ENCODE measurements at places on chromosomes 1 and 21.

DNA sequence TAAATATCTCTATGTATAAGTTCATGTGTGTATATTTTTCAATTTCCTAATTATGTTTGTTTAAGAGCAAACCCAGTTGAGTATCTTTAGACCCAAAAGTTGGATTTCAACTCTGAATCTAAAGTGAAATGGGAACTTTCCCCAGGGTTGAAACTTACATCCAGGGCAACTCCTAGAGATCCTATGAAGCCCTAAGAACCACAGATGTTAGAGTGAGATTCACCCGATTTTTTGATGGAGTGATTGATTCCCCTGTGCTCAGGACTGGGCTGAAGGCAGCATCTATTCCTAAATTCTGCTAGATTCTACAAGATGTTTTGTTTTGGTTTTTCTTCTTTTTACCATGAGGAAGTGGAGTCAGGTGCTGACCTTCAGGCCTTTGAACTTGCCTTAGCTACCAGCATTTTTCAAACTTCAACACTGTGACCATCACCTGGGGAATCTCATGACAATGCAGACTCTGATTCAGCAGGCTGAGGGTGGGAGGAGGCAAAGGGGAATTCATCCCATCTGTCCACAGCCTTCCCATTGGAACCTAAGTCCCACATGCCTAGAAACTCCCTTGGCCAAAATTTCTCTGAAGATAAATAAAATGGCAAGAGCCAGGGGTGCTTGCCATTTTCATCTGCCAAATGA, 145.5 kb downstream of the ETS2 start:
- no peak for DNase-seq

DNA sequence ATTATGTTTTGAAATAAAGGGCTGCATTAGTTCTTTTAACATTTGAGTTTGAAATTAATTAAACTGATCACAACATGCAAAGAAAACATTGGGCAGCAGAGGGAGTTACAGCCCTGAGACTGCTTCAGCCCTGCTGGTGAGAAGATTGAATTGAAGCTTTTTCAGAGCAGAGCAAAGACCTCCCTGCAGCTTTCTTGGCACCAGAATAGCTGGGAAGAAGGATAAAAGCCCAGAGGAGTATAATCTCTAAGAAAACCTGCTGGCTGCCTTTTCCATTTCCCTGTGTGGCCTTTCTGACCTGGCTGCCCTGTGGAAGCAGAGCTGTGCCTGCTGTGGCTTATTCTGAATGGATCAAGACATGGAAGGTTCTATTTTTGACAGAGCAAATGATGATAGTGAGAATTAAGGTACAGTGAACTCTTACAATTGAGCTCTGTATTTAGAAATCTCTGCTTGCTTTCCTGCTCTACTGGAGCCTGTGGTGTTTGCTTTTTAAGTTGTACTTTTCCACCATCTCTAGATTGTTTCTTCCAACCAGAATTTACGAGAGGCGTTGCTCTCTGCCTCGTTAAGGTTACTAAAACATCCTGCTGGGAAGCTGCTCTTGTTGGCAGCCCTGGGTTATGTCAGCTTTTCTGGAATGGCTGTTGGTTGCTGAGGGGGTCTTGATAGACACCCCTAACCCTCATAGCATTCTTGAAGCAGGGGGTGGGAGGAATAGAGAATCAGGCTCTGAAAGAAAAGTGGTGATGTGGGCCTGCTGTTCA, 9.9 kb downstream of the SNRPE start:
- no peak for DNase-seq

DNA sequence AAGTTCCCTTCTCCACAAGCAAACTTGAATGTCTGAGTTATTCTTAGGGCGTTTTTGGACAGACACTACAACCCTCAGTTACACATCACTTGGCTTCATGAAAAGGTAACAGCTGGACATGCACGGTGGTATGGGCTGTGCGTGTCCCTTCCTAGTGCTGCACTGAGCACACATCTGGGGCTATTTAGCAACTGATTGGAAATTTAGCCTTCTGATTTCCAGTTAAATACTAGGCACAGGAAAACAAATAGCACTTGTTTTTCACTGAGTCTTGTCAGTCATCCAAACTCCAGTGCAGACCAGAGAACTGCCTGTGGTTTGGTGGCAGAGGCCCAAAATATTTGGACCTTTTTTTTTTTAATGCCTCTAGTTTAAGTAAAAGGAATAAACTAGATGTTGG, 134.7 kb downstream of the TGFBR3 start:
- no peak for DNase-seq

DNA sequence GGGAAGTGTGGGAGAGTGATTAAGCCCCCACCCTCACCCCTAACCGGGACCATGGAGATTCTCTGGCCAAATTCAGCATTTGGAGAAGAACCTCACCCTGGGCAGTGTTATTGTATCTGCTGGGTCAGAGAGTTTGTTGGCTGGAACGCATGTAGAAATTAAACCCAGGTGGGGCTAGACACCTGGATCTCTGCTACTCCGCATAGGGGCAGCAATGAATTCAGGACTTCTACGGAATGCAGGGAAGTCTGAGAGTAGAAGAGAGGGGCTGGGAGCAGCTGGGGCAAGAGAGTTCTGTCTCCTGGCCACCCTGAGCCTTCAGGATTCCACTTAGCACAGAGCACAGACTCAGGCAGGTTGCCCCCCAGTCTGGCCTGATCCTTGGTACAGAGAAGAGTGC, 3.6 kb upstream of the CRABP2 start:
- DNase-seq, result no peak

- no peak for DNase-seq
Measured at GRCh38 chr21:31449921-31450535, 106.0 kb upstream of the TIAM1 start.

Data from activated effector memory CD4-positive, alpha-beta T cell treated with Interleukin-2 at 50 U/mL for 16 hours (primary cell).